ENCODE measurements at places on chromosomes 4 and X.
A peak's percentile ranks its signal among the peaks of the same experiment; 100 is the strongest.

- no peak for ATAC-seq
Measured at GRCh38 chr4:156634612-156635011, 337.0 kb downstream of the PDGFC start.

DNA sequence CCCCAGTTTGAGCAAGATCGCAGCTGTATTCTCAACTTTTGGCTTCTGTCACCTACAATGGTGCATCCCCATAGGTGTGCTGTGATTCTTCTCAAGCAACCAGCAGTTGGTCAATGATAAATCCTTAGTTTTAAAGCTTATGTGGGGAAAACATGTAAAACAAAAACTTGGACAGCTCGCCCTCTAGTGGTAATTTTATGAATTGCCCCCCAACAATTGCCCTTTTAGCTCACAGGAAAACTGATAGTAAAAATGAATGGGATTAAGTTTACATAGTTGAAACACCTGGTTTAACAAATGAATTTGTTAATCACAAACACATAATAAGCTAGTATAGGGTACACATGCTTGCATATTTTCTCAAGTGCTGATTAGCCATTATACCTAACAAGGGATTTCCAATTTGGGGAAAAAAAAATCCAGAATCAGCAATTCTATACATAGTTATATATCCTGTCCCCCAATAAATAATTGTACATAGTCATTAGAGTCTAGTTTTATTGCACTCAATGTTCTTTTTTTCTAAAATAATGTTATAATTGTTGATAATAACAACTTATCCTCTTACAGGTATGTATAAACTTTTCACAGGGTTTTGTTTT lies 30.1 kb downstream of the TEX13A start:
- ATAC-seq: no peak

DNA sequence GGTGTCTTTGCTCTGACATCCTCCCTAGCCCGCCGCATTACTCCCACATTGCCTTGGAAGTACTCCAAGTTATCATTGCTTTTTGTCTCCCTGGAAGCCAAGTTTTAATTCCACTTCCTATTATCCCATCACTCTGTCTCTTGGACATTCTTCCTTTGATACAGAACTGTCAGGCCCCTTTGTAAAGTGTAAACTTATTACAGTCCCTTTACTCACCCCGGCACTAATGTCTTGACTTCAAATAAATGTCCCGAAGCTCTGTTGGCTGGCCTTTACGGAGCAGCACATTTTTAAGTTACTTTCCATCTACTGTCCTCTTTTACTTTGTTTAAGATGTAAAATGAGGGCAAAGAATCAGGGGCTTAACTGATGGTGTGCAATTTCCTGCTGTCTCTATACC lies 223.5 kb upstream of the IGFBP7 start:
- ATAC-seq: no peak

GRCh38 chr4:13159041-13159620 lies 325.0 kb downstream of the RAB28 start:
- peak; percentile 8 for ATAC-seq

DNA sequence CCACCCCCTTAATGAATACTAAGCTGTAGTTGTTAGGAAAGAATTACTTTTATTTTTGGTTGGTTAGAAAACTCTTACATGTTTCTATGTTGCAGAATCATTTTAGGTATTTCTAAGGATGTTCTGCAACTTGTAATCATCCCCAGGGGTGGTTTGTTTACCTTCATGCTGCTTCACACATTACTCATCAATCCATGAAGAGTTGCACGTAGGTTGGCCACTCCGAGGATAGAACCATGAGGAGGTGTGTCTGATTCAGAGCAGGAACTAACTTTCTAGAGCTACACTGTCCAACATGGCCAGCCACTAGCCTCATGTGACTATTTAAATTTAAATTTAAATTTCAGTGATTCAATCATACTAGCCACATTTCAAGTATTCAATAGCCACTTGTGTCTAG lies 127.2 kb upstream of the FRMPD4 start:
- ATAC-seq: no peak

- no peak for ATAC-seq
Measured at GRCh38 chrX:39929379-39930025, 168.3 kb downstream of the BCOR start.
